ENCODE measurements at places on chromosomes 7 and 10.

- DNase-seq: no peak
These were observed 78.4 kb upstream of the UNC5B start for GRCh38 chr10:71133710-71134686.

- no peak for DNase-seq
These were observed 24.1 kb downstream of the PDLIM1 start for GRCh38 chr10:95266674-95267095.

DNA sequence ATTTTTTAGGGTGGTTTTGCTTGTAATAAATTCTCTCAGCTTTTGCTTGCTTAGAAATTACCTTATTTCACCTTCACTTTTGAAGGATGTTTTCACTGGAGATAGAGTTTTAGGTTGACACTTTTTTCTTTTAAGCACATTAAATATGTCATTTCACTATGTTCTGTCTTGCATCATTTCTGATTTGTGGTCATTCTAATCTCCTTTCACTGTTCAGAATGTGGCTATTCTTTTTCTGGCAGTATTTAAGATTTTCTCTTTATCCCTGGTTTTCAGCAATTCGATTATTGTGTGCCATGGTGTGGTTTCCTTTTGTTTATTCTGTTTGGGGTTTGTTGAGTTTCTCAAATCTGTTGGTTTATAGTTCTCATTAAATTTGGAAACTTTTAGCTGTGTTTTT, 1065.6 kb downstream of the KCNMA1 start:
- DNase-seq: no peak

DNA sequence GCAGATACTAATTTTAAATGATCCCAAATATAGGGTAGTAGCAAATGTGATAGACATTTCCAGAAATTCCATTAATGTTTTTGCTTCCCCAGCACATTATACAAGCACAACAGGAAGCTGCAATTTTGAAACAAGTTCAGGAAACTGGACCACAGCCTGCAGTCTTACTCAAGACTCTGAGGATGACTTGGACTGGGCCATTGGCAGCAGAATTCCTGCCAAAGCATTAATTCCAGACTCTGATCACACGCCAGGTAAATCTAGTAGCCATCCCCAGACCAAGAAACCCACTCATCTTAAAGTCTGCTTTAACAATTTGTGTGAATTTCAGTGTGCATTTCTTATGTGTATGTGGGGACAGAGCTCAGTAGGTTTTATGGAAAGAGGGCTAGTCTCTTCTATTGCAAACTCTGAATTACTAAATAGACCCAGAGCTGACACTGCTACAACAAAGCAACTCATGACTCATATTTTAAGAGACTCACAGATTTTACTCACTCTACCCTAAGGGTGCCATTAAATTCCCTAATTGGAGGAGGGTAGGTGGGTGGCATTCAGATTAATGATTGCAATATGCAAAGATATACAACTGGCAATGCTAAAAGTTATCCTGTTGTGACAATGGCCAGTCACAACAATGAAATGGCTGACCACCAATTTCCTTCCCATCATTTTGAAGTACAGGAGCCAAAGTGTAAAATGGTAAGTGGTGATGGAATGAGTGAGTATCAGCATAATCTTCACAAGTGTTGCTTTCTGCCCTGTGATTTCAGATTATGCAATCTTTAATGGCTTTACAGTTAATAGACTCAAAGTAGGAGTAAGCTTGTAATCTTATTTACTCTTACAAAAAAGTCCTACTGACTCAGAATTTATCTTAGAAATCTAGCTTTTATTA, 317.6 kb upstream of the PLXDC2 start:
- DNase-seq: no peak

- DNase-seq: no peak
These were observed 73.1 kb downstream of the MDH2 start for GRCh38 chr7:76121044-76121443.

DNA sequence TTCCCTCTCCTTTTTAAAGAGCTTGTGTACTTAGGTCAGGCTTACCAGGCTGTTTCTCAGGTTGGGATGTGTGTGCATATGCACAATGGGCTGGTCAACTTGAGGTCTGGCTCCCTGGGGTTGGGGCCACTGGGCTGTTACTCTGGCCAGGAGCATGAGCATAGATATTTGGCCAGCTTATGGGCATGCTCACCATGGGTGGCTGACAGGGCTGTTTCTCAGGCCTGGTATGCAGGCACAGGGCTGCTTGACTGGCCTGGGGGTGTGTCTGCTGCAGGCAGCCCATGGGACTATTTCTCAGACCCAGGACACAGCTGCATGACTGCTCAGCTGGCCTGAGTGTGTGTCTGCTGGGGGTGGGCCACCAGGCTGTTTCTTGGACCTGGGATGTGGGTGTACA, 34.6 kb downstream of the SCART1 start:
- no peak for DNase-seq

- DNase-seq: no peak
These were observed 110.2 kb downstream of the CHN2 start for GRCh38 chr7:29304756-29305155.
